ENCODE measurements at places on chromosomes 2 and 18.

- no peak for DNase-seq
Observed at GRCh38 chr2:222751821-222752719, 80.6 kb downstream of the MOGAT1 start.

DNA sequence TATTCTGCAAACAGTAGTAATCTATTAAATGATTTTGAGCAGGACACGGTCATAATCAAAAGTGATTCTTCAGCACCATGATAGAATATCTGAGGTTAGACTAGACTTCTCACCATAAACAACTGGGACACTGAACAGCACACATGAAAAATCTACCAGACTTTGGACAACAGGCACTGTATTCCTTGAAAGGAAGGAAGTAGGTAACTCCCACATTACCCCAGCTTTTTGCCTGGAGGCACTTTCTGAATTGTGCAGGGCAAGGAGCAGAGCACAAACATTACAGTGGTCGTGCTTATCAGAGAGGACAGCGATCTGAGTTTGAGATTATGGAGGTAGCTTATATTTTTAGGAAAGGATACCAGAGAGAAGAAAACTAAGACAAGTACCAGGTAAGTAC lies 25.3 kb upstream of the IL1RL1 start:
- DNase-seq: no peak

GRCh38 chr2:23782646-23783045 lies 144.3 kb downstream of the ATAD2B start:
- DNase-seq: no peak

GRCh38 chr18:21012308-21012707 lies 99.3 kb downstream of the ROCK1 start:
- DNase-seq: no peak

- DNase-seq: no peak
Observed at GRCh38 chr2:153047220-153047619, 328.8 kb downstream of the ARL6IP6 start.

- DNase-seq: no peak
Observed at GRCh38 chr2:14016289-14016955, 616.1 kb upstream of the LRATD1 start.

DNA sequence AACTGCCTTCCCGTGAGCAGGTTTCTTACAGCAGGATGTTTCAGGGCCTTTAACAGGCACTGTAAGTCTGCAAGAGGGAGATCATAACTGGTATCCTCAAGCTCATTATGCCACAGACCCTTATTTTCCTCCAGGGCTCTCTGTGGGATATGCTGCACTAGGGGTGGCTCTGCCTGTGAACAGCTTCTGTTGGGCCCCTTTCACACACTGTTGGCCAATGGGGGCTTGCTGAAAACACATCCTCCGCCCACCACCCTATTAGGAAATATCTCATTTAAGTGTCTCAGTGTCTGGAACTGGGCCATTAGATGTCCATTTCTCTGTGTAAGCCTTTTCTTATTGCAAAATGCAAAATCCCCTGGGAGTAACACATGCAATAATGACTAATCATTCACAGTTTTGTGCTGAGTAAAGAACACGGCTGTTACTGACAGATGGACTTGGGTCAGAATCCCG lies 414.3 kb upstream of the HS6ST1 start:
- no peak for DNase-seq

DNA sequence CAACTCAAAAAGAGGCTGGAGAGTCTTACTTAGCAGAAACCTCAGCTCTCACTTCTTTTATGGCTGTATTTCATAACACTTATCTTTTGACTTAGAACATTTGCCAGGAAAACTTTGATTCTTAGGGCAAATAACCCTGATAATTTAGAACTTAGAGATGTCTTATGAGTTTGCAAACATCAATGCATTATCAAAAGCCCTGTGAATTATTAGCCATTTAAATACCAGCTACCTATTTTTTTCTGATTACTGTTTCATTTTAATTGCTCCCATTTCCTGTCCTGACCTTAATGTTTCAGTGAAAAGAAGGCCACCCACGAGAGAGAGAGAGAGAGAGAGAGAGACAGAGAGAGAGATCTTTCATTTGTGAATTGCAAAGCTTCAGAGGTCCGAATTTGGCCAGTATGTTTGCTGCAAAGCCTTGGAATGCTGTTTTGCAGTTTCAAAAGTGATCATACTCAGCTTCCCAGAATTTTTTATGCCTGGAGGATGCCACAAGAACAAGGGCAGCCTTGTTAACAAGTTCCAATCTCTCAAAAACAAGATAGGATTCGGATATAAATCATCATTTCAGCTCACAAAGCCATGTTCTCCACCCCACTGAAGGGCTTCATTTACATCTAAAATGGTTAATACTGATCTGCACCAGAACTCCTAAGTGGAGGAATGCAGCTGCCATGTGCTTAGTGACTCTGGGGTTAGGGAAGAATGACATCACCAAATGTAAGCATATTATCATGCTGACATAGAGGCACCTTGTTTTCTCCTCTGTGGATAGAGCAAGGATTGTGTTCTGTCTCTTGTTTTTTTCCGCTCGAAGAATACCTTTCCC lies 478.2 kb downstream of the ARHGAP15 start:
- no peak for DNase-seq

- DNase-seq: no peak
Observed at GRCh38 chr2:73000808-73001570, 70.5 kb downstream of the SFXN5 start.

DNA sequence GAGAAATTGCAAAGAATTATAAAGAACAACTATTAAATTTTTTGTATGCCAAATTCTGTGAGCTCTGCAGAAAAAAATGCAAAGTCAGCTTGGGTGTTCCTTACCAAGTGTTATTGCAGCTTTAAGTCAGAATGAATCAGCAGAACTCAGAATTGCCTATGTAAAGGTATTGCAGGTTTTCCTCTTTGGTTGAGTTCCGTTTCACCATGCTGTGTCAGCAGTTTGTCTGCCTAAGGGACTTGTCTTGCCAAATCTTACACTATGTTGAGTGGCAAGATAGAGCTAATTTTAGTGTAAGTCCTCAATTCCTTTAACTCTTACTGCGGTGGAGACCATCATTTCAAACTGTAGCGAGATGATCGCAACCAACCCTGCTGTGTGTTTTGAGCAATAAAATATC lies 38.8 kb downstream of the ADAM23 start:
- no peak for DNase-seq

Measured in 8988T (cell line).